Lung (tissue), 17 donors: ENCODE measurements at places on chromosomes 5 and 9.
A peak's percentile ranks its signal among the peaks of the same experiment; 100 is the strongest.

DNA sequence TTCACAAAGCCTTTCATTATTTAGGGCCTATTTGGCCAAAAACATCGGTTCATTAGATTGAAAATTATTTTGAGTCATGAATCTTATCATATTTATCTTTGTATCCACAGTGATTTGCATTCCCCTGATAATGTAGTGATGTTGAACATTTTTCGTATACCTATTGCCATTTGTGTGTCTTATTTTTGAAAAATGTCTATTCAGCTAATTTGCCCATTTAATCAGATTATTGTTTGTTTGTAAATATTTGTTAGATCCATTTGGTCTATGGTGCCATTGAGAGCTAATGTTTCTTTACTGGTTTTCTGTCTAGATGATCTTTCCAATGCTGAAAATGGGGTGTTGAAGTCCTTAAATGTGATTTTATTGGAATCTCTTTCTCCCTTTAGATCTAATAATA is 439.2 kb upstream of the TYRP1 start:
- DNase-seq, result no peak

DNA sequence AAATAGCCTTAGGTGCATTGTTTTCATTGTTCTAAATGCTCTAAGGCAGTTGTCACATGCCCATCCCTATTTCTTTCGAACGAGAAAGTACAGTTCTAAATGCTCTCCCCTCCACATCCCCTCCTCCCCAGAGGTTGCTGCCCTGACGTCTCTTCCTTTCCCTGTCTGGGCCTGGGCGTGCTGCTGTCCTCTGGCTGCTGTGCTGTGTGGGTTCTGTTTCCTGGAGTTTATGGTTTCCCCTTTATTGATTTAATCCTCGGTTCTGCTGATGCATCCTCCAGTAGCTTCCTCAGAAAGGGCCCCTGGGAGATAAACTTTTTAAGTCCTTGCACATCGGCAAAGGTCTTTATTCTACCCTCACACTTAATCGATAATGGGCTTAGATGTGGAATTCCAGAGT is 48.8 kb downstream of the MVB12B start:
- DNase-seq, result no peak

DNA sequence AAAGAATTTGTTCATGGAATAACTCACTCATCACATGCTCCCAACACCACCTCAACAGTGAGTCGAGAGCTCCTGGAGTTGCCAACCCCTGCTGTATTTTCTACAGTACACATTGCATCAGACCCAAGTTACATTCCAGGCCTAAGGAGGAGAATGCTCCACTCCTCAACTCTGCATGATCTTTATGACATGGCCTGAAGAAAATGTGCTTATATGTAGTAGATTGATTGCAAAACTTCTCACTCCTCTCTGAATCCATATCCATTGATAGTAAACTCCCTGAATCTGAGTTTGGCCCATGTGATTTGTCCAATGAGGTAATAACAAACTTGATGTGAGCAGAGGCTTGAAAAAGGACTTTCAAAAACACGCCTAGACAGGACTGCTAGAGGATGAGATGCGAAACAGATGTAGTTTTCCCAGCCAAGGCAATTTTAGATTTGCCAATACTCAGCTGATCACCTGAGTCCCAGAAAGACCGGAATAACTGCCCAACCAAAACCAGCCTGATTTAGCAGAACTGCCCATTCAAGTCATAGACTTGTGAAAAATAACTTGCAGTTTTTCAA is 29.0 kb upstream of the PAPPA start:
- no peak for DNase-seq

- peak; percentile 44 for DNase-seq
Observed at GRCh38 chr9:137168904-137169856, 671 bp downstream of the LRRC26 start.

- DNase-seq, result no peak
Observed at GRCh38 chr9:136530461-136531089, 15.3 kb downstream of the NOTCH1 start.

- no peak for DNase-seq
Observed at GRCh38 chr5:88873447-88873846, 9.5 kb downstream of the MEF2C start.

GRCh38 chr5:88952344-88952743 is 69.4 kb upstream of the MEF2C start:
- DNase-seq, result no peak

DNA sequence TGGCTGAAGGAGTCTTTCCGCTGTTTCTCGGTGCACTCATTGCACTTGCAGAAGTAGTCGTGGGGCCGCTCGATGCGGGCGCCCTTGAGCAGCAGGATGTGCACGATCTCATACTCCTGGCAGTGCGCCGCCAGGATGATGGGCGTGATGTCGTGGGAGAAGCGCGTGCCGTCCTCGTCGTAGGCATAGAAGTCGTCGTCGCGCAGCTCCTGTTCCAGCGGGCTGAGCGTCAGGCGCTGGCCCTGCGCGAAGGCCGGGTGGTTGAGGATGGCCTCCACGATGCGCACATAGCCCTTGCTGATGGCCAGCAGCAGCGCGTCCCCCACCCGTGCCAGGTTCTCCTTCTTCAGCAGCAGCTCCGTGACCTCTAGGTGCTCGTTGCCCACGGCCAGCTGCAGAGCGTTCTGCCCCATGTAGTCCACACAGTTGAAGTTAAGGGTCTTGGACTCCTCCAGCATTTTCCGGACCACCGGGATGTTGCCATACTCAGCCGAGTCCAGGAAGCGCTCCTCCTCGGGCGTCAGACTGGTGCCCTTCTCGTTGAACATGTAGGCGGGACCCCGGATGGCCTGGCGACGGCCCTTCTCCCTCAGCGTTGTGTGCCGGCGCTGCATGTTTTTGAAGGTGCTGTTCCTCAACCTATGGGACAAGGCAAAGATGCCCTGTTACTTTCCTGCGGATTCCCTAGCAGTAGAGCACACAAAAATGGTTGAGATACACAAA is 8.4 kb downstream of the TRPC7 start:
- no peak for DNase-seq

- DNase-seq, result no peak
Observed at GRCh38 chr5:135228222-135228621, 170.8 kb downstream of the MACROH2A1 start.

DNA sequence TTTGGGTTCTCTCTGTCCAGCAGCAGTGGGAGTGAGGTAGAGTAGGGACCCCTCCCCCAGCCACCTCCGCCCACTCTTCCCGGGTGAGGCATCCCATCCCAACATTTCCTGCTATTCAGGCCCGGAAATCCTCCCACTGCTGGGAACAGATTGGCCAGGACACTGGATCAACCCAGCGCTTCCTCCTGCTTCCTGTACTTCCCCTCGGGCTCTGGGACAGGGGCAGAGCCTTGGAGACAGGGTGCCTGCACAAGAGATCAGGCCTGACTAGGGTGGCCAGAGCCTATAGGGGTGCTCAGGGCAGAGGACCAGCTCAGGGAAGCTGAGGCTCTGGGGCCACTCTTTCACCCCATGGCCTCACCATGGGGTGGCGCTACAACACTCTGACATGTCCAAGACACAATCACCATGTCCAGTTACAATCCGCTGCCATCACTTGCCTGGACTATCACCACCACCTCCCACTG is 14.5 kb downstream of the SH2D3C start:
- peak; percentile 37 for DNase-seq

DNA sequence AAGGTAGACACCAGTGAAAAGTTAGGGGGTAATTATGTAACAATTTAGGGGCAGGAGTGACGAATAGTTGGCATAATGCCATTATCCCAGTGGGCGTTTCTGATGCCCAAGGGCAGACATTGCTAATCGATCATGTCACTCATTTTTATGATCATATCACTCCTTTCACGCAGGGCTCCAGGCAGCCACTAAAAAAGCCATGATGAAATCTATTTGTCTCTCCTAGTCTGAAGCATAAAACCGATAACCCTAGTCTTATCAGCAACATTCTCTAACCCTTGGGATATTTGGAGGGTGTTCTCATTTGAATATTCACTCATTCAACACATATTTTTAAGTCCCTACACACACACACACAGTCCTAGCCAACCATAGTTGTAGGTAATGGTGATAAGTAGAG is 114.9 kb downstream of the NMUR2 start:
- DNase-seq, result no peak
